ENCODE measurements at places on chromosomes 1 and 21.

GRCh38 chr1:86875722-86876121 lies 38.2 kb downstream of the SELENOF start:
- no peak for DNase-seq

- DNase-seq, result no peak
Observed at GRCh38 chr1:242237051-242237450, 238.2 kb upstream of the MAP1LC3C start.

GRCh38 chr21:33380483-33380998 lies 22.7 kb upstream of the IFNGR2 start:
- DNase-seq, result peak; percentile 89

GRCh38 chr1:94886361-94886760 lies 40.5 kb downstream of the CNN3 start:
- no peak for DNase-seq

GRCh38 chr1:54277451-54278341 lies 77.7 kb downstream of the MRPL37 start:
- no peak for DNase-seq

DNA sequence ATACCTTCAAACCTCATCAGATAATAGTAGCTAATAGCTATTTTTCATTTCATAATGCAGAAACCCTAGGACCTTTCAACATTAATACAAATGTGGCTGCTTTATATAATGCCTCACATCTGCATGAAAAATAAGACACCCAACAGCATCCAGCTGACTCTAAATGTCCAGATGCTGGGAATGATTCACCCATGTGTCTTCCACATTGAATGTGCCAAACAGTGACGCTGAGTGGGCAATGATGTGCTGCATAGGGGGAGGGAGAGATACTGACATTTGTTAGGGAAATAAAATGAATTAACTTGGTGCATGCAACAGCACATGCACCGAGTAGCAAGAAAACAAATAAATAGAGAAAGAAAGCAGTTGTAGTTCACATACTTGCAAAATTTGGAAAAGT lies 199.3 kb downstream of the DSCAM start:
- DNase-seq, result no peak

GRCh38 chr1:40703316-40703715 lies 11.8 kb downstream of the NFYC start:
- no peak for DNase-seq

DNA sequence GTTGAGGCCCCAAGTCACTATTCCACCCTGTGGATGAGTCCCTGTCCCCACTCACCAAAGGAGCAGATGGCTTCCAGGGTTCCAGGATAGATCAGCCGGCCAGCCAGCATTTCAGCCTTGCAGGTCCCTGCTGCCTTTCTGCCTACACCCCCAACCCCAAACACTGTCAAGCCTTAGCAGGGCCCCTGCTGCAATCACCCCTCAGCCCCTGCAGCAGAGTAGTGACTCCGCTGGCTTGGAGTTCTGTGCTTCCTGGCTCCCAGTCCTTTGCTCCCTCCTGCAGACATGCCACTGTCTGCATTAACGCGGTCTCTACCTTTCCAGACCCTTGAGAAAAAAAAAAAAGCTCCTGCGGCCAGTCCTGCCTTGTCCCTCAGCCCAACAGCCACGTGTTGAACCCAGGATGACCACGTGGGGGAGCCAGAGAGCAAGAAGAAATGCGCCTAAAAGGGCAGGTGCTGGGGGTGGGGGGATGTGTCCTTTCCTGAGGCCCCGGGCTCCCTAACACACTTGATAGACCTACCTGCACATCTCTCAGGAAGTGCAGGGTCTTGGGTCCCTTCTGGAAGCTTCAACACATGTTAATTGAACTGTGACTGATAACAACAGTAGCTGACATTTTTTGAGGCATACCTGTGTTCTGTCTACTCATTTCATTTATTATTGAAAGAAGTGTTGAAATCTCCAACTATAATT lies 37.4 kb downstream of the RASSF5 start:
- DNase-seq, result peak; percentile 74

DNA sequence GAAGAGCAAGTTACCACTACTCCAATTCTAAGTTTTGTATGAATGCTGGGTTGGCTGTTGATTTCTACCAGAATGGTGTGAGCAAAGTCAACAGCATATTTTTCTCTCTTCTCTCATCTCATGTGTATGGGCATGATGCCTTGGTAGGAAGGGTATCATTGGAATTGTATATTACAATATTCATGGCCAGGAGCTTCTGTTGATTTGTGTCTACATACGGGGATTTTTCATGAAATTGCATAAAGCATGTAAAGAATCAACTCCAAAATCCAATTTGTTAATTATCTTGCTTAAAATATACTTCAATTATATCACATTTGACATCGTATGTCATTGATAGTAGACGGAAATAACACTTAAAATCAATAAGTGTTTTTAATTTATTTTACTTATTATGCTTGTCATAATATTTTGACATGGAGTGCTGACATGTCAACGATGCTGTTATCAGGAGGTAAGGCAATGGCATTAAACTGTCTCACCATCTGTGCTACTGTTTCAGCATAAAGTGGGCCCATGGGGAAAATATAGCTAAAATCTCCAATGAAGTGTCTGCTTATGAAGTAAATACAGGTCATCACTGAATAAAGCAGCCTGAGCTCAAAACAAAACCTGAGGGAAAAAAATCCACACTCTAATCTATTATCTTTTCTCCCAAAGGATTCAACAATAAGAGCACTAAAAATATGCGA lies 142.2 kb upstream of the NBPF11 start:
- no peak for DNase-seq

DNA sequence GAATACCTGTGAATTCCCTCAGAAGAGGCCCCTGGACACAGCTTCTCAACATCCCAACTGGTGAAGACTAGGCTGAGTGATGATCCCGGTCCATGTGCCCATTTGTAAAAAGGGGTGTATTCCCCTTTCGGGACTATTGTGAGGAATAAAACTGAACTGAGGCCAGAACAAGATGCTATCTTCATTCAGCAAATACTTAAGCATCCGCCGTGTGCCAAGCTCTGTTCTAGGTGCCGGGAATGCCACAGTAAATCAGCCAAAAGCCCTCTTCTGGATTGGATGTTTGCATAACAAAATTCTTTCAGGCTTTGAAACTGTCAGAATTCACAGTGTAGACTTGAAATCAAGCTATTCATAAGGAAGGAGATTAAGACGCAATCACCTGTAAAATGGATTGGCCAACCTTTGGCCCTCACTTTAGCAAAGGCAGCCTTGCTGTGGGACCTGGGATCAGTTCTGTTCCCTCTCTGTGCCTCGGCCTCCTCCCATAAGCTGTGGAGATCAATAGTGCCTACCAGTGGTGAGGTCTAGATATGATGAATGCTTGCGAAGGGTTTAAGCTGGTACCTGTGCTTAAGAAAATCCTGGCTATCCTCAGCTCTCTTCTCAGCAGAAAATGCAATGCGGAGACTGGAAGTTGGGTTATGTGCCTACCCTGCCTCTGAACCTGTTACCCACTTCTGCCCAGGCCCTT lies 1.8 kb downstream of the ALPL start:
- no peak for DNase-seq

GRCh38 chr1:5551274-5551975 lies 440.8 kb downstream of the NPHP4 start:
- DNase-seq, result no peak

- no peak for DNase-seq
Observed at GRCh38 chr1:84972377-84972987, 24.4 kb downstream of the MCOLN2 start.

- DNase-seq, result no peak
Observed at GRCh38 chr21:44987886-44988606, 48.2 kb downstream of the SLX9 start.

DNA sequence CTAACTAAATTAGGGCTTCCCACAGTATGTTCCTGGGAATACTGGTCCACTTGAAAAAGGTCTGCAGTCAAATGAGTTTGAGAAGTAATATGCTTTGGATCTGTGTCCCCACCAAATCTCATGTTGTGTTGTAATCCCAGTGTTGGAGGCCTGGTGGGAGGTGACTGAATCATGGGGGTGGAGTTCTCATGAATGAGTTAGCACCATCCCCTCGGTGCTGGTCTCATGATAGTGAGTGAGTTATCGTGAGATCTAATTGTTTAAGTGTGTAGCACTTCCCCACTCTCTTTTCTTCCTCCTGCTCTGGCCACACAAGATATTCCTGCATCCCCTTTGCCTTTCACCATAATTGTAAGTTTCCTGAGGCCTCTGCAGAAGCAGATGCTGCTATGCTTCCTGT lies 16.9 kb upstream of the DMRTB1 start:
- DNase-seq, result no peak

GRCh38 chr1:244096691-244097090 lies 45.6 kb downstream of the ZBTB18 start:
- DNase-seq, result no peak

DNA sequence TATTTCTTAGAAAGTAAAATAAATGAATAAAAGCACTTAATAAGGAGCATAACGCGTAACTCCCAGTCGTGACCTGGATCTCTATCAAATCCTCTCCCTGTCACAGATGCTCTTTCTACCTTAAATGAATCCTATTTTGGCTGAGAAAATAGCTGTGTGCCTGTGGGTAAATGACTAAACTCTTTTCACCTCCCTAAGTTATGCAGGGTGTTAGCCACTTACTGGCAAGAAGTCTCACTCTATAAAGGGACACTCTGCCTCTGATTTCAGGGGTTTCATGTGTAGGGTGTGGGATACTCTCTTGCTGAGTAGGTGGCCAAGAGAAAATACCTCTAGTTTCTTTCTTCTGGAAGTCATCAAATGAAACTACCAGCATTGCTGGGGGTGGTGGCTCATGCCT lies 24.3 kb upstream of the PPP1R15B start:
- DNase-seq, result no peak

GRCh38 chr21:31570824-31571566 lies 88.5 kb upstream of the SOD1 start:
- DNase-seq, result no peak

GRCh38 chr1:15948595-15949452 lies 27.1 kb downstream of the ZBTB17 start:
- no peak for DNase-seq

- DNase-seq, result no peak
Observed at GRCh38 chr1:202047977-202048376, 37.6 kb downstream of the ELF3 start.

DNA sequence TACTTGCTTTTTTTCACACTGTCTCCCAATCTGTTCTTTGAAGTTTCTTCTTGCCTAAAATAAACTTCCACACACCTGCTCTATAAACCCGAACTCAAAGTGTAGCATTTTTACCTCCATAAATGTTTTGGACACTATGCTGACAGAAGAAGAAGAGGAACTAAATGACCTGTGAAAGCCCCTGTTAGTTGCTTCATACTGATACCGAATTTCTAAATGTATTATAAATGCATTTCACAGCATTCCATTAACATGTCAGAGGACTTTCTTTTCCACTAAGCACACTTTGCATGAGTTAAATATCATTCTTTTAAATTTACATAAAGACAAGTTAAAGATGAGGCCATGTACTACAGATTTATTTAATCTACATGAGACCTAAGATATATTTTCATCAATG lies 281.0 kb downstream of the SMYD3 start:
- no peak for DNase-seq

DNA sequence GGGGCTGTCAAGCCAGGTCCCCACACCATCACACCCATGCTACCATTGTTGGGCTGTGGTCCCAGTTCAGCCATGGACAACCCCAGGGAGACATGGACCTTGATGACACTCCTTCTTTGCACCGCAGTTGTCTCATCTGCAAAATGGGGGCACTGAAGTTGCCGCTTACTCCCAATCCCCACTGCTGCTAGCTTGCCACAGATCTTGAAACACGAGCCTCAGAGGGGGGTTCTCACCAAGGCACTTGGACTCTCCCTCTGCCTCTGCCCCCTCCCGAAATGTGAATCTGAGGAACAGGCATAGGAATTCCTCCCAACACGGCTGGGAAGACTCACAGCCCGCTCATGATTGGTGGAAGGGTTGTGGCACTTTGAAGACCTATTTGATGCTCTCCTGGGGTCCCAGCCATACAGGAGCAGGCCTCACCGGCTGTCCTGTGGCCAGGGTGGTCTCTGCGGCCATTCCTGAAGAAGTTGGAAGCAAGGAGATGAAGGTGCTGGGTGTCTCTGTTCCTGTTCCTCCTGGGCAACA lies 31.1 kb downstream of the RUNX3 start:
- no peak for DNase-seq

GRCh38 chr1:28642056-28642846 lies 616 bp downstream of the TAF12 start:
- DNase-seq, result no peak

- DNase-seq, result no peak
Observed at GRCh38 chr1:162389021-162389818, 7.7 kb downstream of the C1orf226 start.

DNA sequence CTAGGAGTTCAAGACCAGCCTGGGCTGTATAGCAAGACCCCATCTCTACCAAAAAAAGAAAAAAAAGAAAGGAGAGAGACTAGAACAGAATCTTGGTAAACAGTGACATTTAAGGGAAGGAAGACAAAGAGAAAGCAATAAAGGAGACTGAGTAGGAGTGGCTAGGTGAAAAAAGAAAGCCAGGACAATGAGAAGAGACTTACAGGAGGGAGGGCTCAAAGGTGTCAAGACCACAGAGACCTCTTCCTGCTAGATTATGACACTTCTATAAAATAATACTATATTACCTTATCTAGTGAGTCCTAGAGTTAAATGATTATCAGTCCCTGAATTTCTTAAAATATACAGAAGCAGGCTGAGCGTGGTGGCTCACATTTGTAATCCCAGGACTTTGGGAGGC lies 10.1 kb upstream of the EPRS1 start:
- DNase-seq, result no peak

DNA sequence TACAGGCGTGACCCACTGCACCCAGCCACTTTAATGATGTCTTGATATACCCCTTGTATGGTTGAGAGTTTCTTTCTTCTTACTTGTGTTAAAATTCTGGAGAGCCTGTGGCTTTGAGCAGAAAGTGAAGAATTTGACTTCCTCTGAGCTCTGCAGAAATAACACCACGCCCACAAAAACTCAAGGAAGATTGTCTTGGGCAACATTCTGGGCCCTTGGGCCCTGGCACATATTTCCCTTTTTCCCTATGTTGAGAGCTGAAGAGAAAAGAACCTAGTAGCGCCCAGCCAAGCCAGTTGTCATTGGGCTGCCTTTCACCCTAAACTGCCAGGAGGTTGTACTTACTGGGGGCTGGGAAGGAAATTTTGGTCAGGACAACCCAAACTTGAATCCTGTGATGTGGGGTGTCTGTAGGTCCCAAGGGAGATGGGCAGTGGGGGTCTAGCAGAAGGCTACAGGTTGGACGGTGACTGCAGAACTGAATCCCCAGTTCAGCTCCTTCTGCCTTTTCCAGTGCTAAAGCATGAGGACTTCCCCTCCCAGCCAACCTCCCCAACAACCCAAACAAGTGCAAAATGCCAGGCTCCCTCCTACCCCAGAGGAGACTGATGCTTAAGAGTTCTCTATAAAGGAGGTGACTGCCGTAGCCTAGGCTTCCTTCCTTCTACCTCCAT lies 11.7 kb upstream of the SNAPIN start:
- DNase-seq, result no peak
